ENCODE measurements at places on chromosomes 6 and 20.

GRCh38 chr20:12173347-12174012 is 255.8 kb downstream of the BTBD3 start:
- no peak for DNase-seq

GRCh38 chr20:24402188-24402587 is 67.2 kb upstream of the SYNDIG1 start:
- DNase-seq = no peak

DNA sequence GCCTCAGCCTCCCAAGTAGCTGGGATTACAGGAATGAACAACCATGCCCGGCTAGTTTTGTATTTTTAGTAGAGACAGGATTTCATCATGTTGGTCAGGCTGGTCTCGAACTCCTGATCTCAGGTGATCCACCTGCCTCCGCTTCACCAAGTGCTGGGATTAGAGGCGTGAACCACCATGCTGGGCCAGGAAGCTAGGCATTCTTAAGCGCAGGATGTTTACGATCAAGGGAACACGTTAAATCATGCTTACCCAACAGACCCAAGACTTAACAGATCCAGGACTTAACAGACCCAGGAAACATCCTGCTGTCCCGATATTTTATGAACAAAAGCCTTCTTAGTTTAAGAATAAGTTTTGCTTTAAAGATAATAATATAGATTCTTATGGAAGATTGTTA is 9.1 kb downstream of the PTGIS start:
- no peak for DNase-seq

DNA sequence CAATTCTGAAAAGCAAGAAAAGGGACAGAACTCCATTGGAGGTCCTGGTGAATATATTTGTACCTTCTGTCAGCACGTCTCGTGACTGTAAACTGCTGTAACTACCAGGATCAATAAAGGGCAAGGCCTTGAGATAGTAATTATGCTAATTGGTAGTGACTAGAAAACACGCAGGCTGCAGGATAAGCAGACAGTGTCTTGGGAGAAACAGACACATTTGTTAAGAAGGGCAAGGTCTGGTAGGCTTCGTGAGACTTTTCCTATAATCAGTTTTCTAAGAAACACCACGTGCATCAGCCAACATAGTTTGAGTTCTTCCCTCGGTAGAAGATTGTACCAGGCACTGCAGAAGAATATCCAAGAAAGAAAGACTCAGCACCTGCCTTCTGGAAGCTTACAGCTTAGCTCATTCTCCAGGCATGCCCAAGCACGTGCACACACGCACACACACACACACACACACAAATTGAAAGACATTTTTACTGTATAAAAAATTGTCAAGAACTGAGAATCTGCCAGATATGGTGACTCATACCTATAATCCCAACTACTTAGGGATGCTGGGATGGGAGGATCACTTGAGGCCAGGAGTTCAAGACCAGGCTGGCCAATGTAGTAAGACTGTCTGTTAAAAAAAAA is 167.0 kb upstream of the SASH1 start:
- DNase-seq = no peak

DNA sequence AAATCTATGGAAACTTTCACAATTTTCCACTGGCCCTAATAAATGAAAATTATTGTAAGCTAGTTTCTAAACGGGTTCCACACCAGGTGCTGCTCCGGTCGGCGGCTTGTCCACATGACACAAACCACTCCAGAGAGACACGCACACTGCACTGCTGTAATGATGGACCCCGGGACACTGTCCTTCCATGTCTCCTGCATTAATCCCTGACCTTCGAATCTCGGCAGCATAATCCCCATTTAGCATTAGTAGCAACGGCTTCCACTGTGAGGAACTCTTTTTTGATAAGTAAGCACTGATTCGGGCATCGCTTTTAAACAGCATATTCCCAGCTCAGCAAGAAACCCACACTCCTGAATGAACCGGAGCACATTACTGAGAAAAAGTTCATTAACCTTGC is 43.5 kb downstream of the INSM1 start:
- DNase-seq = no peak

DNA sequence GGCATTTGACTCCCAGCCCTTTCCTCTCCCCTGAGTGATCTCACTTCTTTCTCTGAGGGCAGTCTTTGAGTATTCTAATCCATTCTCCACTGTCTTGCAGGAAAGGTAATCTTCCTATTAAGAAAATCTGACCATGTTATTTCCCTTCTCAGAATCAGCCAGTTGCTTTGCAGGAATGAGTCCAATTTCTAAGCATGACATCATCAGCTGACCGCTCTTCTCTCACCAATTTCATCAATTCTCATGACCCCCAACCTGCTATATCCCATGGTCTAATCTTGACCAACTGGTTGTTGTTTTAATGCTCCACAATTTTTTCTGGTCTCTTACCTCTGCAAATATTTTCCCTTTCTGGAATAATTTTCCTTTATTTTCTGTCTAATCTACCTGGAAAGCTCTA is 73.4 kb downstream of the FAM229B start:
- no peak for DNase-seq

DNA sequence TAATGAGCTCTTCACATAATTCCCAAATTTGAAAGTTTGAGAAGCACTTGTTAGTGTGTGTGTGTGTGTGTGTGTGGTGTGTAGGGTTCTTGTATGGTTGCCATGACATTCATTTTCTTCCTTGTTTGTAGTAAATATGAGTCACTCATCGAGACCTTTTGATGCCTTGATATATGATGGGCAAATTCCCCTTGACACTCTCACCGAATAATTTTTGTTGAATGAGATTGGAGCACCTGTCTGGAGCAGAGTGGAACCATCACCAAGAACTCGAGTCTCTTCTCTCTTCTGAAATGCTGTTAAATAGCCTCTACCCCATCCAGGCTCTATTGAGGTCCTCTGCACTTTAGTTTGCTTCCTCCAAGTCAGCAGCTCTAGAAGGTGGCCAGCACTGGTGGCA is 29.6 kb upstream of the FAM184A start:
- no peak for DNase-seq

GRCh38 chr6:150747155-150747554 is 118.3 kb upstream of the MTHFD1L start:
- DNase-seq = no peak

DNA sequence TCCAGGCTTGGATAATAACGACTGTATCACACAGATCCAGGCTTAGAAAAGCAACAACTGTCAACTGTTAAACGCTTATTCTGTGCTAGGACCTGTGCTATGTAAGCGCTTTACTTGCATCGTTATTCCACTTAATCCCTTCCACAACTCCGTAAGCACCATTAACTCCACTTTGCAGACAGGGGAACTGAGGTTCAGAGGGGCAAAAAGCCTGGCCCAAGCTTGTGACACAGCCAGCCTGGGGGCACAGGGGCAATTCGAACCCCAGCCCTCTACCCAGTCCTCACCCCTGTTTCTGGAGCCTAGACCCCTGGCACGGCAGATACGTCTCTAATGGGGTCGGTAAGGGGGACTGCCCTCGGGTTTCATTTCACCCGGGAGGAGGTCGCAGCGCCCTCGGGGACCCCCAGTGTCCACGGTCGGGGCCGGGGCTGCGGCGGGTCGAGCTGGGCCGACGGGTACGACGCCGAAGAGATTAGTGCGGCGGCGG is 411 bp downstream of the DSN1 start:
- no peak for DNase-seq

GRCh38 chr20:49171909-49172308 is 16.2 kb downstream of the STAU1 start:
- no peak for DNase-seq

DNA sequence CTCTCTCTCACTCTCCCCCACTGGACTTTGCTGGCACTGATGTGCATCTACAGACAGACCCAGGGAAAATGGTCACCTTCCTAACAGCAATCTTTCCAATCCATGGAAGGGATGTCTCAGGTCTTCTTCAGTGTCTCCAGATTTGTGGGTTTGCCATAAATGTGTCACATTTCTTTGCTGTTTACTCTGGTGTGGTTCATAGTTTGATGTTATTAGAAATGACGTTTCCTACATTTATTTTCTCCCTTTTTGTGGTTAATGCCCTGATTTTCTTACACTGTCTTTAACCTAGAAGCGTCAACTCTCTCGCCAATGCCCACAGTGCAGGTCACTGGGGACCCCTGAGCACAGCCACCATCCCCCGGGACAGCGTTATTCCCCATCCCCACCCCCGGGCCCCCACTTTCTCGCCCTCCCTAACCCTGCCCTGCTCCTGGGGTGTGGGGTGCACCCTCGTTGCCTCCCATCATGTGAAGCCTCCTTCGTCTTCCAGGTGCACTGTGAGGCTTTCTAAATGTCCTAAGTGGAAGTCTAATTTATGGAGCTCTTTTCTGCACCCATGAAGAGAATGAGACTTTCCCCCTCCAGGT is 86.5 kb downstream of the YTHDF1 start:
- no peak for DNase-seq

- no peak for DNase-seq
These were observed 343.5 kb downstream of the RNGTT start for GRCh38 chr6:88619951-88620350.

Data from AG08395 (cell line).